ENCODE measurements at places on chromosomes 2 and 18. TPM values are rescaled to one million over a fixed set of nuclear protein-coding genes. Genes with fewer than 3 reads are reported as not detected.

Gene NAT8
- total RNA-seq: not detected

Gene CFAP221
- 1.8 TPM for total RNA-seq

Gene PRKAG3
- 0.49 TPM for total RNA-seq

Gene LCT
- 0.04 TPM for total RNA-seq

Gene SUPT7L
- total RNA-seq: 30.8 TPM

Gene FEV
- not detected for total RNA-seq

Gene RTP5
- not detected for total RNA-seq

Gene OTOF
- 0.13 TPM for total RNA-seq

Gene TUBA3E
- not detected for total RNA-seq

Gene GALNT14
- total RNA-seq: 1.2 TPM

Gene SLC4A5
- total RNA-seq: 12.6 TPM

Gene CNTNAP5
- total RNA-seq: not detected

Gene POTEE
- total RNA-seq: 0.45 TPM

Gene DRC1
- total RNA-seq: 3.7 TPM

Gene PLCD4
- 9.1 TPM for total RNA-seq

Gene STK11IP
- total RNA-seq: 58.5 TPM

Gene OXER1
- 2.8 TPM for total RNA-seq

Gene AQP12A
- total RNA-seq: not detected

Gene TRAPPC8
- 53.2 TPM for total RNA-seq

Gene DHRS9
- total RNA-seq: 4.9 TPM

Gene TEX44
- total RNA-seq: not detected

Gene FBXO36
- 3.2 TPM for total RNA-seq

Gene ALPP
- not detected for total RNA-seq

Gene TUBA4B
- total RNA-seq: not detected

Gene MAT2A
- 168 TPM for total RNA-seq

Gene FRZB
- 17.1 TPM for total RNA-seq

Gene IL1R2
- total RNA-seq: 5.7 TPM

Gene FOSL2
- total RNA-seq: 230 TPM

Gene CELF4
- total RNA-seq: 0.45 TPM

Gene PCARE
- 0.53 TPM for total RNA-seq

Gene EML6
- total RNA-seq: 0.89 TPM

Gene VAMP8
- 31.1 TPM for total RNA-seq

Gene TMEFF2
- not detected for total RNA-seq

Gene RTKN
- 76.0 TPM for total RNA-seq

Gene COL4A3
- 7.0 TPM for total RNA-seq

Gene RAPGEF4
- total RNA-seq: 9.3 TPM

Gene GCG
- total RNA-seq: not detected

Gene VIT
- 67.9 TPM for total RNA-seq

Gene BOK
- 31.1 TPM for total RNA-seq

Gene TEKT4
- not detected for total RNA-seq

Gene ARL4C
- total RNA-seq: 10.7 TPM

Gene NGEF
- total RNA-seq: 17.5 TPM

Gene ANKRD30B
- 17.2 TPM for total RNA-seq

Gene SP140
- 4.4 TPM for total RNA-seq

Gene FOXD4L1
- not detected for total RNA-seq

Gene AGXT
- total RNA-seq: not detected

Gene UGT1A5
- total RNA-seq: not detected

Gene SNTG2
- total RNA-seq: 4.4 TPM

Gene MAPRE3
- total RNA-seq: 26.7 TPM

Gene CTNNA2
- 5.4 TPM for total RNA-seq

Gene CSRNP3
- total RNA-seq: 8.3 TPM

Gene LIMS4
- 2.2 TPM for total RNA-seq

Gene SLC9A4
- not detected for total RNA-seq

Gene NAB1
- 95.7 TPM for total RNA-seq
